ENCODE measurements at places on chromosomes 4 and X.

GRCh38 chr4:105797225-105797624 is 88.6 kb downstream of the GSTCD start:
- no peak for DNase-seq

DNA sequence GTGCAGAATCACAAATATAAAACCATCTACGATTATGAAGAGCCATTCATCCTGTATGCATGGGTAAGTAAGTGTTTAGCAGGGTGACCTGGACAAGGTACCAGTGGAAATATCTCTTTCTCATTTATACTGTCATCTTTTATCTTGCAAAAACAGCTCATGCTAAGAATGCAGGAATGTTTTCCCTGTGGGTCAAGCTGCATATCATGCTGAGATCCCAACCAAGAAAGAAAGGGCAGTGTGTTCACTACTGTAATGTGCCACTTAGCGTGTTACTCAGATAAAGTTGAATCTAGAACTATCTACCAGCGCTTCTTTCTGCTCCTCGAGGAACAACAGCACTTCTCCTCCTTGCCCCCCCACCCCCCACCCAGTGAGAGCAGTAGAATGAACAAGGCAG is 212.7 kb upstream of the TBL1X start:
- no peak for DNase-seq

- DNase-seq, result no peak
Observed at GRCh38 chrX:119406776-119407175, 7.6 kb downstream of the SLC25A43 start.

- no peak for DNase-seq
Observed at GRCh38 chr4:184849185-184849584, 23.4 kb upstream of the ACSL1 start.

- no peak for DNase-seq
Observed at GRCh38 chr4:80434238-80434637, 98.7 kb downstream of the CFAP299 start.

- no peak for DNase-seq
Observed at GRCh38 chr4:55237839-55238238, 108.2 kb upstream of the SRD5A3 start.

DNA sequence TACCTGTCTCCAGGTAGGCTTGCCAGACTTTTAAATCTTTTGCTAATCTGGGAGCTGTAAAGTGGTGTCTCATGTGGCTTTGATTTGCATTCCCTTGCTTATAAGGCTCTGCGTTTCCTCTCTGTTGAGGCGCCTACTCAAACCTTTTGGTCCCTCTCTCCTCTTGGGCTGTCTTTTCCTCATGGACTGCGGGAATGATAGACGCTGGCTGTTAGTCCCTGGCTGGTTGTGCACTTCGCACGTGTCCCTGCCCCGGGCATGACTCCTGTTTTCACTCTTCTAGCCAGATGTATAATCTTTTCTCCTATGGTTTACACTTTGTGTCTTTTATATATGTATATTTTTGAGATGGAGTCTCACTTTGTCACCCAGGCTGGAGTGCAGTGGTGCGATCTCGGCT is 39.7 kb downstream of the RGS12 start:
- DNase-seq, result no peak

GRCh38 chrX:48919360-48919841 is 577 bp upstream of the PIM2 start:
- DNase-seq, result no peak

- DNase-seq, result no peak
Observed at GRCh38 chrX:153827903-153828302, 2.4 kb downstream of the PDZD4 start.

GRCh38 chr4:158259955-158260575 is 49.8 kb downstream of the TMEM144 start:
- DNase-seq, result no peak

GRCh38 chrX:80648023-80648422 is 161.7 kb downstream of the BRWD3 start:
- DNase-seq, result no peak

Measured in DMS153 (cell line).